ENCODE measurements at places on chromosomes 3 and 15.

- no peak for DNase-seq
Measured at GRCh38 chr3:81086348-81086747, 675.1 kb downstream of the GBE1 start.

DNA sequence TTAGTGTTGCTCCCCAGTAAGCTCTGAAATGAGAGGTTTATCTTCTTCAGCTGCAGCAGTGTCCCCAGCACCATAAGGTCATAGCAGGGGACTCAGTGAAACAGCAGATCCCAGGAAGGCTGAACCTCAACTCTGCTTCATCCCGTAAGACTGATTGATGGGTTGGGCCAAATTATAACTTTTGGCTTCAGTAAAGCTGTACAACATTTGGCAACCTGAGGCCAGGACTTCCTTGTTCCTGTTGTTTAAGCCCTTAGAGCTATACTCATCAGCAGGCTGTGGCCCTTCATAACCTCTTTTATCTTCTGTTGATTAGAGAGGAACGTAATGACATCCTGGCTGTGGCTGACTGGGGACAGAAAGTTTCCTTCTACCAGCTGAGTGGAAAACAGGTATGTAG lies 29.0 kb downstream of the IFT122 start:
- DNase-seq, result no peak

- no peak for DNase-seq
Measured at GRCh38 chr15:56978898-56979662, 60.6 kb downstream of the TCF12 start.

- DNase-seq, result no peak
Measured at GRCh38 chr15:74709011-74709410, 13.2 kb upstream of the EDC3 start.

DNA sequence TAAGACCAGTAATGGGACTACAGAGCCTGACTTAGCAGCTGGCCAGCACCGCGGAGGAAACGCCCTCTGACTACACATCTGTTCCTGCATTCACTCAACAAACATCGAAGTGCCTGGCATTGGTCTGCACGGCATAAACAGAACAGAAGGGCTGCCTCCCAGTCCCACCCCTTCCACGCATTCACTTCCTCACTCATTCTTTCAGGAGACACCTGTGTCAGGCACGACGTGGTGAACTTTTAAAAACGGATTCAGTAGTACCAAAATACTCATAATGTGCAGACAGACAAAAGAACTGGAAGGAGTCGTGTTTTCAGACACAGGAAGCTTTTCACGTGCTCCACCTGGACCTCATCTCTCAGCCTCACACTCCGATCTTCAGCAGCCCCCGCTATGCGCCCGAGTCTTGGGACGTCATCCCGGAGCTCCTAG lies 123.3 kb downstream of the XXYLT1 start:
- DNase-seq, result peak; percentile 65

DNA sequence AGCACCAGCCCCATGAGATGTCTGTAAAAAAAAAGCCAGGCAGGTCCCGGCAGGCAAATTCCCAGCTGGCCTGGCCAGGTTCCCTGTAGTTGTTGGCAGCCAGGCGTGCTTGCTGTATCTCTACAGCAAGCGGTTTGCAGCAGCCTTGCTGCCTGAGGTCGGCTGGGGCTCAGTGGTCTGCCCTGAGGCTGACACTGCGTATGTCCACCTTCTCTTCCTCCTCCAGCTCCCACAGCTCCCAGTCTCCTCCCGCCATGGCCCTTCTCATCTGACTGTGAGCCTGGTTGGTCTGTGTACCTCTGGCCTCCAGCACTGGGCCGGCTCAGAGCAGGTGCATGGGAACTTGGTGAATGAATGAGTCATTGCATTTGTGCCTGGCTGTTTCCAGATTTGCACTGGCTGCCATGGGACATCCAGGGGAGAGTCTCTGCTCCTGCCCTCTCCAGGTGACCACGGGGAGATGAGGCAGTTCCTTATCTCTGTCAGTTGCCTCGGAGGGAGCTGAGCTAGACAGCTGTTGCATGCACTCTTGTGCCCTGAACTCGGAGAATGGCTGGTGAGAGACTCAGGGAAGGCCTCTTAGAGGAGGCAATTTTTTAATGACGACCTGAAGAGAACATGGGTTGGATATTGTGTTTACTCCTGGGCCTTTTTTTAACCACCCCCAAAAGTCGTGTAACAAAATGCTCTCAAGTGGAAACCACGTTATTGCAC lies 43.0 kb downstream of the SPSB4 start:
- no peak for DNase-seq

- no peak for DNase-seq
Measured at GRCh38 chr15:41597787-41598186, 38.8 kb downstream of the TYRO3 start.

- DNase-seq, result no peak
Measured at GRCh38 chr3:88149101-88149508, 654 bp upstream of the C3orf38 start.

DNA sequence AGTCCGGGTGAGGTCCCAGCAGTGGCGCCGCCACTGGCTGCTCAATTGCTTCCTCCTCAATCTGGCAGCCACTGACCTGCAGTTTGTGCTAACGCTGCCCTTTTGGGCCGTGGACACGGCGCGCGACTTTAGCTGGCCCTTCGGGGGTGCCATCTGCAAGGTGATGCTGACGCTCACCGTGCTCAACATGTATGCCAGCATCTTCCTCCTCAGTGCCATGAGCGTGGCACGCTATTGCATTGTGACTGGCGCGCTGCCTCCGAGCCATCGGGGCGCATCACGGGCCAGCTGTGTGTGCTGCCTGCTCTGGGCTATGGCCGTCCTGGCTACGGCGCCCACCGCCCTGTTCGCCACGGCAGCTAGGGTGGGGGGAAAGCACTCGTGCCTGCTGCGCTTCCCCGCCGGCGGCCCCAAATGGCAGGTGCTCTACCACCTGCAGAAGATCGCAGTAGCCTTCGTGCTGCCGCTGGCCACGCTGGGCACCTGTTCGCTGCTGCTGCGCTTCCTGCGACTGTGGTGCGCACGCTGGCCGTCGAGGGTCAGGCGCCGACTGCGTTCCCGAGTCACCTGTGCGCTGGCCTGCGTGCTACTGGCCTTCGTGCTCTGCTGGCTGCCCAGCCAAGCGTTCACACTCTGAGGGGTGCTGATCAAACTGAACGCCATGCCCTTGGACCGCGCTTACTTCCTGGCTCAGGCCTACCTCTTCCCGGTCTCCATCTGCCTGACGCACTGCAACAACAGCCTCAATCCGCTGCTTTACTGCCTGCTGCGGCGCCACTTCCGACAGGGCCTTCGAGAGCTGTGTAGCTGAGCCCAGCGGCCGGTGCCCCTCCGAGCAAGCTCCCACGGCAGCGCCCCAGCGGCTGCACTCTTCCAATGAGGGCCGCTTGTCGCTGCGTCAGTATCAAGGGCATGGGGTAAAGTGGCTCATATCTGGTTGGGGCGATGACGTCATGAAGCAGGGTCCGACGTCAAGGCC lies 20.3 kb upstream of the ADAMTS7 start:
- no peak for DNase-seq

GRCh38 chr15:87743562-87743961 lies 513.0 kb downstream of the NTRK3 start:
- DNase-seq, result no peak

GRCh38 chr3:98361289-98361688 lies 7.6 kb downstream of the OR5K4 start:
- no peak for DNase-seq

GRCh38 chr15:48721061-48721810 lies 75.7 kb upstream of the FBN1 start:
- DNase-seq, result no peak

GRCh38 chr3:167862104-167862730 lies 126.7 kb downstream of the SERPINI1 start:
- no peak for DNase-seq

DNA sequence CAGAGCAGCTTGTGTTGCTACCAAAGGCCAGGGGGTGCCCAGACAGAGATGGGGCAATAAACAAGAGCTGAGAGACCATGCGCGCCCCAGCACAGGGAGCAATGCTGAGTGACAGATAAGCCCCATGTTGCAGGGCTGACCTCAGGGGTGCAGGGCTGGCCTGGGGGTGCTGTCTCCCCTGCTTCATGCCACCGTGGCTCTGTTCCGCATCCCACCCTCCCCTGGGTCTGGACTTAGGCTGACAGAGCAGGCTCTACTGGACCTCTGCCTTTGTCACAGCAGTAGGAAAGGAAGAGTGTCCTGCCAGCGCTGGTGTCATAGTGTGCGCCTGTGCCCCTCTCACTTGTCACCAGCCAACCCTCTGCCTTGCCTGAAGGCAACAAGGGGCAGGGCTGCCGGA lies 67.4 kb upstream of the IQSEC1 start:
- no peak for DNase-seq

- DNase-seq, result no peak
Measured at GRCh38 chr3:195165790-195166189, 105.2 kb downstream of the XXYLT1 start.

DNA sequence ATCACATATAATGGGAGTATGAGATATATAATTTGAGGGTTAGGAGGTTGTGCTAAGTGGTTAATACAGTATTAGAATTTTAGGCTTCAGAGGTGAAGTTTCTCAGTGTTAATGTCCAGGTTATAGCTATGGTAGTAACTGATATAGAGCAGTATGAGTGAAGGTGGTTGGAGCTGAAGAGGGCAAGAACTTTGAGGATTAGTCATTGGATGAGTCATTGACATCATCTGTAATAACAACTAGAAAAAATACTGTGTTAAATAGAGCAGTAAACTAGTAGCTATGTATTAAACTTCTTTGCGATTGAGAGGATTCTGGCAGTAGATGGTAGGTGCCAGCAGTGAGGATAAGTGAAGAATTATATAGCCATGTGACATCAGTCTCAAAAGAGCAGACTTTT lies 47.5 kb upstream of the EIF3J start:
- DNase-seq, result no peak

DNA sequence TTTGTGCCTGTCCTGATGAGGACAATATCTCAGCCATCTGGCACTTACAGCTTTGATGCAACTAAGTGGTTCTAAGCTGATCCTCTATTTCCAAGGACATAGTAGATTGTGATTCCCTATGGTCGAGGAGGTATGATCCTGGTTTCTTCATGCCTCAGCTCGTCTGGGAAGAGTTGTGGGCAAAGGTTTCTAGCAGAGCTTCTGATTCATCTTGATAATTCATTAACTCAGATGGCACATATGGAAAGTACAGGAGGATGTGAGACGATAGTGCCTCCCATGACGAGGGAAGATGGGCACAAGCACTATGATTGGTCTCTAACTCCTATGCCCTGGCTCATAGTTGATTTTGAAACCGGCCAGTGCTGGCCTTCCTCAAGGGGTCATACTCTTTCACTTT lies 334.2 kb upstream of the SEMA6D start:
- no peak for DNase-seq

GRCh38 chr3:11845651-11846050 lies 1.0 kb downstream of the TAMM41 start:
- DNase-seq, result no peak

DNA sequence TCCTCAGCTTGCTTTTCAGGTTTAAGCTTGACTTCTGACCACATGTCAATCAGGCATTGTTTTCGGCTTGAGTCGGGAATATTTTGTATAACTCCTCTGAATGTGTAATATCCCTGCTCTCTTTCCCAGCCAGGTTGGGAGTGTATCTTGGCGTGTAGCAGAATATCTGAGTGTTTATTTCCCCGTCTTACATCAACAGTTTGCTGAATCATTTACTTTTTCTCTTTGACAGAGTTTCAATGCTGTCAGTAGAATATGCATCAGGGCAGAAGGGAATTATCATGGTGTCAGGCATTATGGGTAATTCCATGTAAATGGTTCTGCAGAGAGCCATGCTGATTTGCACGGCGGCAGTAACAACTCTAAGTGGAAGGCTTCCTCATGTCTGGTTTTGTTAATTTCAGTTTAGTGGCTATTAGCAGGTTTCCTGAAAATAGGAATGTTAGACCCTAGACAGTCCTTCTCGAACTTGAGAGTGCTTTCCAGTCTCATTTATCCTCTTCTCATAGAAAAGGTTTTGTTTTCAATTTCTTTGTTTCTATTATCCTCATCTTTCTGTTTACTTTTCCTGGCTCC lies 566.3 kb downstream of the AGBL1 start:
- DNase-seq, result no peak

GRCh38 chr15:60299452-60300047 lies 98.2 kb downstream of the ANXA2 start:
- peak; percentile 38 for DNase-seq

GRCh38 chr3:112261742-112262141 lies 32.3 kb downstream of the SLC9C1 start:
- no peak for DNase-seq

- DNase-seq, result no peak
Measured at GRCh38 chr3:163768048-163768447, 1310.2 kb downstream of the SI start.

- no peak for DNase-seq
Measured at GRCh38 chr3:196985954-196986885, 17.6 kb upstream of the PIGZ start.

GRCh38 chr3:26621906-26622620 lies 509 bp upstream of the LRRC3B start:
- DNase-seq, result no peak

DNA sequence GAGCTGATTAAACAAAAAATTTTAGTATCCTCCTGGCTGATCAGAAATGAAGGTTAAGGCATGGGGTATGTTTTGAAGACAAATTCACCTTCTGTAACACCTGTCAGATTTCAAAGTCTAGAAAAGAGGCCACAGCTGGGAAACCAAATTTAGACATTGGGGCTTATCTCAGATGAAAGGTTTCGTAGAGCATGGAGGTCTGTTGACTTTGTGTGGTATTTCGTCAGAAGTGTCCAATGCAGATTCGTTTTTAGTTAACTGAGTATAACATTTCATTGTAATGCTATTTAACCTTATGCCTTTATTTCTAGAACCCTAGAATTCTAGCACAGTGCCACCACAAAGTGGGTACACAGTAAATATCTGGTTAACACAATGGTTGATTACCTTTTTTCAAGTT lies 61.7 kb downstream of the FNDC3B start:
- DNase-seq, result no peak

DNA sequence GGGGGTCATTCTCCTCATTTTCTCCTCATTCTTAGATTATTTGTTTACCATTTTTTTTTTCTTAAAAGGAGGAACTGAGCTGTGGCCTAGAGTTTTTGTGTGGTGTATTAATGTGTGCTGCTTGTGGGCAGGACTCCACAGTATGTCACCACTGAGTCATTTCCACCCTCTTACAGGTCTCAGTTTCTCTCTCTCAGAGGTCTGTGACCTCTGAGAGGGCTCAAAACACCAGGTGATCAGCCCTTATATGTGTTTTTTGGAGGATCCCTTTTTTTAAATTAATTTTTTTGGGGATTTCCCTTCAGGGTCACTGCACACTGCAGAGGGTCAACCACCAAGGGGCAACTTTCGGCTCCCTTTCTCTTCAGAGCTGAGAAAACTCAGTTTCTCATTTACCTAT lies 166.4 kb downstream of the SUCNR1 start:
- no peak for DNase-seq

GRCh38 chr3:194064380-194065332 lies 71.3 kb upstream of the HES1 start:
- DNase-seq, result no peak

- no peak for DNase-seq
Measured at GRCh38 chr3:58848826-58849225, 182.3 kb upstream of the FAM3D start.

DNA sequence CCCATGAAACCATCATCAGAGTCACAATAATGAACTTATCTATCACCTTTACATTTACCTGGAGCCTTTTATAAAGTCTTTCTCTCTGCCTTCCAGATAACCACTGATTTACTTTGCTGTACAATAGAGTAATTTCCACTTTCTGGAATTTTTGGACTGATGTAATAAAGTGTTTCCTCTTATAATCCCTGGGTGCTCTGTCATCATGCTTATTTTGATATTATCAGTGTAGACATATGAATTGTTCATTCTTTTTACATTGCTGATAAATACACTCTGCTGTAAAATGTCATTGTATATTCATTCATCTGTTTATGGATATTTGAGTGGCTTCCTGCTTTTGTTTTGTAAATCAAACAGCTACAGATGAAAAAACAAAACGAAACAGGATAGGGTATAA lies 27.0 kb upstream of the IREB2 start:
- DNase-seq, result no peak

Measured in uterus (tissue), 4 donors.